Mucosa of descending colon (tissue), 3 donors: ENCODE measurements at places on chromosomes 2 and 18. TPM values are rescaled to one million over a fixed set of nuclear protein-coding genes. Genes with fewer than 3 reads are reported as not detected.

GRCh38 chr2:138500592-138501424 lies 762 bp upstream of the SPOPL start:
- no peak for DNase-seq

The NXPH2 gene
- not detected for total RNA-seq

DNA sequence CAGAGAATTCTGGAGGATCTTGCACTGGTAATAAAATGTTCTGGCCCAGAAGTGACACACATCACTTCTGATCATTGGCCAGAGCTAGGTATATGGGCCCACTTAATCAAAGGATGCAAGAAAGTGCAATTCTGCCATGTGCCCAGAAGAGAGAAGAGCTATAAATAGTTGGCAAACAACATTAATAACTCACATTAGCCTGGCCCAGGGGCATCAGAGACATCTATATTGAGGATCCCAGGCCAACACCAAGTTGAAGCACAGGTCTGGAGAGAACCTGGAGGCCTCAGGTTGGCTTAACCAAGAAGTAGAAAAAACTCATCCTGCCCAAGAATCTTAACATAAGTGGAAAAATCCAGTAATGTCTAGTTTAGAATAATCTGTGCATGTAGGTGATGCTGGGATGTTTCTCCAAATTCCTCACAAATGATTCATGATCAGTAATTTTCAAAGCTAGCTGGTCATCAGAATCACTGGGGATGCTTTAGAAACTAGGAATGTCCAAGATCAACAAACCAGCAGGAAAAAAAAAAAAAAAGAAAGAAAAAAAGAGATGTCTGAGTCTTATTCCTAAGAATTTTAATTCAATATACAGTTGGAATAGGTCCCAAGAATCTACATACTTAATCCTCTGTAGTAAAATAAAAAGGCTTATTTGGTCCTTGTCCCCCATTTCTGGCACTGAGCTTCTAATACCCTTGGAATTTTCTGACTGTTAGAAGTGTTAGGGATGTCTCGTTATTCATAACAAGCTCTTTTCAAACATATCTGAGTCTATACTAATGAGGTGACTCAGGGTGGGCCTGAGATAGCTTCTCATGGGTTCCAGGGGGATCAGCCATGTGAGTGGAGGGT lies 35.0 kb upstream of the EVA1A start:
- no peak for DNase-seq

DNA sequence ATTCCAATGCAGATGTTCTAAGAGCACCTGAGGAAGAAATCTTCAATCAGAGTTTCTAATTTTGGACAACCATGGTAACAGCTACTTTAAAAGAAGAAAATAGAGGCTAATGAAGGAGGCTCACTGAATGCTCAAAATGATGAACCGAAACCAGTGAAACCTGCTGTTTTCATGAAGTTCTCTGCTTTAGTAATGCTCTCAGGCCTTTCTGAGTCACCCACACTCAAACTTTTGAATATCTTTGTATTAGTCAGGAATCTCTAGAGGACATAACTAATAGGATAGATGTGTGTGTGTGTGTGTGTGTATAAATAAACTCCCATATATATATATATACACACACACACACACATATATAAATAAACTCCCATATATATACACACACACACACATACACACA lies 76.9 kb upstream of the RIT2 start:
- DNase-seq = no peak

The ANKRD62 gene
- total RNA-seq = 1.8 TPM
